Substantia nigra (tissue), 51 donors: ENCODE measurements at places on chromosomes 13 and 19.

GRCh38 chr19:44857837-44858236 is 11.7 kb downstream of the NECTIN2 start:
- DNase-seq, result no peak

GRCh38 chr13:31105020-31105795 is 56.5 kb downstream of the HSPH1 start:
- DNase-seq, result no peak

DNA sequence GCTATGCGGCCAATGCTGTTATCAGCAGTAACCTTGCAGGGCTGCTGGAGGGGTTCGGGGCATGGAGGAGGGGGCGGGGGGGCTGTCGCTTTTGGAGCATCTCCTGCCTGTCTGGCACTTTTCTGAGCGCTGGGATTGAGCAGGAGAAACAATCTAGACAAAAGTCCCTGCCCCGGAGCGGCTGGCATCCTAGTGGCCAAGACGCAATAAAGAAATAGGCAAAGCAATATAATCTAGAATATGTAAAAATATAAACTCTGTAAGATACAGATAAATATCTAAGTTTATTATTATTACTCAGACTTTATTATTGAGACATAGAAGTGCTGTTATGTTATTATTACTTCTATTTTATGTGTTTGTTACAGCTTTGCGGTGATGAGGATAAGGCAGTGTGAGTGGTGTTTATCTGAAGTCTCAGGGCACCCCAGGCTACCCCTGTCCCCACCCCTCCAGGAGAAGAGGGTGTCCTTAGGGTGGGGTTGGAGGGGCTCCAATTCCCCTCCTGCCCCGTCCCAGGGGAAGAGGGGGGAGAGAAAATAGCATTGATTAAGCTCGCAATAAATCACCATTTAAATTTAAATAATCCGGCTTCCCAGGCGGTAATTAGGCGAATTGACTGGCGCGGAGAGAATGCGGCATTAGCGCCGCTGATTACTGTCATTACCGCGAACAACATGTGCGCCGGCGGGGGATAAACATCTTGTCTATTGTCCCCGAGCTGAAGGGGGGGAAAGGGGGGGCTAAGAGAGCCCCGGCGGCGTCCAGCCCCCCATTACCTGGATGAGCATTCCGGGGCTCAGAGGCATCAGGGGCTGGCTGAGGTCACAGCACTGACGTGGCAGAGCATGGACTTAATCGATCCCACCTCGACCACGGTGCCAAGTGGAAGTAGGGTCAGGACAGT is 3.2 kb downstream of the NPAS1 start:
- no peak for DNase-seq

GRCh38 chr13:54162069-54162468 is 1133.5 kb downstream of the OLFM4 start:
- no peak for DNase-seq
